ENCODE measurements at places on chromosomes 4 and X.

- no peak for DNase-seq
Observed at GRCh38 chr4:31169846-31170245, 449.7 kb downstream of the PCDH7 start.

DNA sequence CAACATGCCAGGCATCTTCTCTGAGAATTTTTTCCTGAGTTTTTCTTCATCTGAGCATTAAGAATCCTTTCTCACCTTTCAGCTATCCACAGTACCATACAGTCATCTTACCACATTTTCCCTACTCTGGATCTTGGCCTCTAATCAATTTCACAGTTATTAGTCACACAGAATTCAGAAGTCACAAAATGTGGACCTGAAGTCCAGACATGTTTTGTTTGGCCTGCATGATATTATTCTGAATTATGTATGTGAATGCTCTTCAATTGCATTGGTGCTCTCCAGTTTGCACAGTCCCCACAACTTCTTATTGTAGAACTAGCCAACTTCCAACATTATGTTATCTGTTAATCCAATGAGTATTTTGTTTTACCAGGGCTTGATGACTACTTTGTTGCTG is 102.3 kb upstream of the GRIA3 start:
- DNase-seq: peak; percentile 68

DNA sequence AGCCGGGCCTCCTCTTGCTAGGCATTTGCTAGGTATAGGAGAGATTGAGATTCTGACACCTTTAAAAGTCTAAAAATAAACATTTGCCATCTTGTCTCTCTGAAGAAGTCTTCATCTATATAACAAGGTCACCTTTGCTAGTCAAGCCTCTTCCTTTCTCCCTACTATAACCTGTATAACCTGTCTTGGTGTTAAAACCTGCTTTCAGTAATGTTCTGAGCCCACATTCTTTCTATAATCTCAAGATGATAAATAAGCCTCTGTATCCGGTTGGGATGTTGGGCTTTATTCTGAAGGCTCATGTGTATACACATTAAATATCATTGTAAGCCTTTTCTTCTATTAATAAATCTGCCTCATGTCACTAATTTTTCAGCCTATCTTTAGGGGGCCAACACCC is 10.2 kb downstream of the ASIC5 start:
- DNase-seq: no peak

GRCh38 chr4:164931551-164932324 is 45.7 kb downstream of the TRIM61 start:
- DNase-seq: no peak

DNA sequence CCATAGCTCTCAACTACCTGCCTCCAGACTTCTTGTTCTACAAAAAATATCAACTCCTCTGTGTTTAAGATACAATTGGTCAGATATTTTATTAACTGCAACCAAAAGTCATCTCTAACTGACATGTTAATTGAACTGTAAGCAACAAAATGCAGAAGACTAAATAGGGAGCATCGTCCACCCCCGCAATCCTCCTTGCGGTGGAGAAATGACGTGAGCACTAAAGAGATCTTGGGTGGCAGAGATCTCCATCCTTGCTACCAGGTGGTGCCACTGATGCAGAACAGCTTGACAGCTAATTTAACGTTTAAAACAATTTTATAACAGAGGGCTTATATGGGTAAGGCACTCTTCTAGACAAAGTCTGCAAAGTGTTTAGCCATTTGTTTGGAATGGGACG is 164.4 kb upstream of the FTHL17 start:
- no peak for DNase-seq

DNA sequence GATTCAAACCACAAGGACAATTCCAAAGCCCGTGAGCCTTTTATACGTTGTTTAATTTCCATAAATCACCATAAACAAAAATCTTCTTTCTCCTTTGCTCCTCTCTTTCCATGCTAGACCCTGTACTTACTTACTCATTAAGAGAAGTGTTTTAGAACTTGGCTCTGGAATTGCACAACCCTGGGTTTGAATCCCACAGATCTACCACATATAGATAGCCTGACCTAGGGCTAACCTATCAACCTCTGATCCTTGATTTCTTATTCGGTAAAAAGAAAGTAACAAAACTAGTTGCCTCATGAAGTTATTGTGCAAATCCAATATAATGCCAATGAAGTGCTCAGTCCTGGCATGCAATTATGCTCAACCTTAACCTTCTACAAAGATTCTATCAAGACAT is 68.8 kb downstream of the ZAR1 start:
- no peak for DNase-seq

- no peak for DNase-seq
Observed at GRCh38 chrX:123607270-123607669, 125.6 kb downstream of the THOC2 start.

DNA sequence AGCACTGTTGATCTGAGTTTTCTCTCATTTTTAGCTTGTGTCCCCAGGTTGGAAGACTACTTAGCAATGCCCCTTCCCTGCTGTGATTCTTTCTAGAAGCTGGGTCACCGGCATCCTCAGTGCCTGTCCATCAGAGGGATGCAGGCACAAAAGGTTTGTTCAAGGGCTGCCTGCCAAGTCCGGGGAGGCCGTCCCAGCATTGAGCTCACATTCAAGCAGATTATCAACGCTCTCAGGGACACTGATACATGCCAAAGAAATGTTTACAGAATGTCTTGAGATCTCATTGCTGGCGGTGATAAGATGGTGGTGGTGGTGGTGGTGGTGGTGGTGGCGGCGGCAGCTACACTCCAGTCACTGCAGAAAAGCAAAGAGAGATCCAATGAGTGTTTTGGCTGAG is 79.6 kb upstream of the VCX3A start:
- DNase-seq: no peak

DNA sequence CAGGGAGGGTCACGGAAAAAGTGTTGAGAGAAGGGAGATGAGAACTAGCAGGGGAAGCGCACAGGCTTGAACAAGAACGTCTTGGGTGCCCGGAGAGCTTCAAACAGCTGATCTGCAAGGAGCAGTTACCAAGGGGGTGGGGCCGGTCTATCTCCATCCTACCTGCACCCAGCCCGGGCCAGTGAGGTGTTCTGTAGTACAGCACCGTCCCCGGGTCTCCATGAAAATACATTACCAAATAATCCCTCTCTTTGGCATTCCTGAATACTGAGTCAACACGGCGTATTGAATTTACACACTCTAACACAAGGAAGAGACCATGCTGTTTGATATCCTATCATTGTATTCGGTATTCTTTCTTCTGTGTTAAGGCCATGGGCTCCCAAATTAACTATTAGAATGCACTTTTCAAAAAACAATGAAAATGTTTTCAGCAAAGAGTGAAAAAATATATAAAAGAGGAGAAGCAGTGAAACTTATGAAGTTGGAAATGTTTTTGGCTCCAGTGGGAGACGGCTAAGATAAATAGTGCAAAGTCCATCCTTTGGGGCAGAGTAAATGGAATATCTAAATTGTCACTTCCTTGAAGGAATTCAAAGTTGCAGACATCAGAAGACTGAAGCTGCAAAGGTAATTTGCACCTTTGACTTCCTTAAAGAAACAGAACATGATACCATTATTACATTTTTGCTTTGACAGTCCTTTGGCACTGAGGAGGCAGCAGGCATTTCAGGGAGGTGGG is 90.3 kb downstream of the DHRSX start:
- DNase-seq: no peak

DNA sequence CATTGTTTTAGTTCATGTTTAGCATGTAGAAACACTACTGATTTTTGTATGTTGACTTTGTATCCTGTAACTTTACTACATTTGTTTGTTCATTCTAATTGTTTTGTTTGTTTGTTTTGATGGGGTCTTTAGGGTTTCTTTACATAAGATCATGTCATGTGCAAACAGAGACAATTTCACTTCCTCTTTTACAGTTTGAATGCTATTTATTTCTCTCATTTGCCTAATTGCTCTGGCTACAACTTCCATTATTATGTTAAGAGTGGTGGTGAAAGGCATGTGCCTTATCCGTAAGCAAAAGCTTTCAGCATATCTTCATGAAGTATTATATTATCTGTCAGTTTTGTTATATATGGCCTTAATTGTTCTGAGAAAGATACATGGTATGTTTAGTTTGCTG is 571.1 kb downstream of the PCDH7 start:
- DNase-seq: no peak

DNA sequence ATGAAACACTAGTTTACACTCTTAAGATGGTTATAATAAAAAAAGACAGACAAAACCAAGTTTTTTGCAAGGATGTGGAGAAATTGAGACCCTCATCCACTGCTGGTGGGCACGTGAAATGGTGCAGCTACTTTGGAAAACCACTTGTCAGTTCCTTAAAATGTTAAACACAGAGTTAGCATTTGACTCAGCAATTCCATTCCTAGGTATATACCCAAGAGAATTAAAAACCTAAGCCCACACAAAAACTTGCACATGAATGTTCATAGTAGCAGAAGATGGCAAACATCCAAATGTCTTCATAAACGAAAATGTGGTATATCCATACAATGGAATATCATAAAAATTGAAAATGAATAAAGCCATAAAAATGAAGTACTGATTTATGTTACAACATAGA is 75.4 kb downstream of the ZNF827 start:
- DNase-seq: no peak

DNA sequence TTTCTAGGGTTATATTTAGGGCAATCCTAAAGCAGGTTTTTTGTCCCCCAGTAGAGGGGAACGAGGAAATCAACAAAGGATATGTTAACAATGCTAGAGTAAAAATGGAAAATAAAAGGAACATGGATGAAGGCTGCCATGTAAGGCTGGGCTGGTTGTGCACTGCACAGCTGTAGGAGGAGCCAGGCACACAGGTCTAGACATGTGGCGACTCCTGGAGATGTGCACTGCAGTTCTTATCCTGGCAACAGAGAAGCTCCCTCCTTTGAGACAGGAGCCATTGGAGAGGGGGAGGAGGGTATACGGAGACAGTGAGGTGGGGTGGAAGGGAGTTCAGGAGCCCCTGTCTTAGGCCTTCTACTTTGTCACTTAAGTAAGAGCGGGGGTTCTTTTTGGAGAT is 65.9 kb downstream of the NAT8L start:
- no peak for DNase-seq

GRCh38 chrX:153305972-153306371 is 15.6 kb downstream of the PNMA6F start:
- no peak for DNase-seq

DNA sequence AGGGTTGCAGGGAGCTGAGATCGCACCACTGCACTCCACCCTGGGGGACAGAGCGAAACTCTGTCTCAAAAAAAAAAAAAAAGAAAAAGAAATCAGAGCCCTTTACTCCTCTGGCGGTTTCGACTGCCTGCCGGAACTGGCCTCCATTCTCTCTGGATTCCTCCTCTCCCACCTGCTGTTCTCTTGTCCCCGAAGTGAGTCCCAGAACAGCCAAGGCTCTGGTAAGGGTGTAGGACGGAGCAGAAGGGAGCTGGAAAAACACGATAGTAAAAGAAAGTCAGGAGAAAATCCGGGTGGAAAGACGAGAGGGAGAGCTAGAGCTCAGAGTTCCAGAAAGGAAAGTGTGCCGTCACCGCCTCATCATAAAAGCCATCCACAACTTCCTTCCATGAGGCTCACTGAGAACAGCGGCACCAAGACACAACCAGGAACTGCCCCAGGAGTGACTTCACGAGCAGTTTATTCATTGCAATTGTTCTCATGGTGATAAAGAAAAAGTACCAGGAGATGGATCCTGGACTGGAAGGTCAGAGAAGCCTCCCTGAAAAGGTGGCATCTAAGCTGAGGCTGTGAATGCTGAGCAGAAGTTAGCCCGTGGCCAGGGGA is 12.3 kb downstream of the TLR3 start:
- no peak for DNase-seq

GRCh38 chr4:137967480-137968190 is 274.5 kb downstream of the SLC7A11 start:
- DNase-seq: peak; percentile 27

DNA sequence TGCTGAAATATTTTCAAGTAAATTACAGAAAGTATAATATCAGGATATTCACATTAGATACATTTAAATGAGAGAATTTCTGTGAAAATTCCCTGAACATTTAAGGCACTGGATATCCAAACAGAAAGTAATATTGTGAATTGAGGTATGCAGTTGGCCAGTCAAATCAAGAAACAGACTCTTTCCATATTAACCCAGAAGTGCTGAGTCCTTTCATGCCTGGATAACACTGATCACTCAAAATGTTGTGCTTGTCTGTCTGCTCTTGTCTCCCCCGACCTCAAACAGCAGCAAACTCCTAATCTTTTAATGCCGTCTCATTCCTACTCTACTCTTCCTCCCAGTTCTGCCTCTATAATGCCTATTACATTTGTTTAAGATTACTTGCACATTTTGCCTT is 51.2 kb downstream of the TBC1D9 start:
- DNase-seq: no peak
